Myocyte (in vitro differentiated cells): ENCODE measurements at places on chromosomes 2 and 18. TPM values are rescaled to one million over a fixed set of nuclear protein-coding genes. Genes with fewer than 3 reads are reported as not detected.

KCNJ13 gene
- not detected in 2 replicates for total RNA-seq

UBE2E3 gene
- 215 and 235 TPM in 2 replicates for total RNA-seq

COL3A1 gene
- 1,311 and 1,575 TPM in 2 replicates for total RNA-seq

GPR155 gene
- total RNA-seq = 5.6 and 7.3 TPM in 2 replicates

TTC21B gene
- total RNA-seq = 15.8 and 24.4 TPM in 2 replicates

GRCh38 chr2:196971574-196972279, 45.2 kb upstream of the PGAP1 start:
- no peak for DNase-seq

GRCh38 chr18:9787036-9787435, 78.9 kb downstream of the RAB31 start:
- no peak for DNase-seq

- no peak for DNase-seq
Observed at GRCh38 chr2:168135630-168136029, 111.8 kb downstream of the STK39 start.

GRCh38 chr18:46222093-46222492, 117.9 kb downstream of the HAUS1 start:
- DNase-seq = no peak

- no peak for DNase-seq
Observed at GRCh38 chr2:215360596-215360995, 48.7 kb downstream of the ATIC start.

- DNase-seq = no peak
Observed at GRCh38 chr18:13543811-13544732, 182.3 kb downstream of the FAM210A start.
